ENCODE measurements at places on chromosomes 5 and 9.

- DNase-seq = no peak
Measured at GRCh38 chr5:78761840-78762239, 113.3 kb upstream of the LHFPL2 start.

GRCh38 chr5:86979811-86980411 lies 287.8 kb upstream of the RASA1 start:
- peak; percentile 60 for DNase-seq

GRCh38 chr5:52987711-52988331 lies 1.3 kb upstream of the ITGA2 start:
- no peak for DNase-seq

DNA sequence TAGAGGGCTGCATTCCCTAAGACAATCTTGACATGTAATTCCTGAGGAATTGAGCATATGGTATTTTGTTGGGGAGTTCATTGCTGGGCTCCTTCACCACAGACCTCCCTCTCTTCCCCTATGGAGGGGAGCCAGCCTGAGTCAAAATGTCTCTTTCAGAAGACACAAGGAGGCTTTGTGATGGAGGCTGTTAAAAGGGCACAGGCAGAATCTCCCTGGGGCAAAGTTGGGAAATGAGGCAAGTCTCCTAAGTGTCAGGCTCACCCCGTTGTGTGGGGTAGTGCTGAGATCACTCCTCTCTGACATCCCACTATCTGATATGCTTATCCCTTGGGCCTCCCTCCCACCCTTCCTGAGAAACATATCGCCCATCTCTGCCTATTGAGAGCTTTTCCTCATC lies 30.6 kb downstream of the GFRA3 start:
- DNase-seq = no peak

DNA sequence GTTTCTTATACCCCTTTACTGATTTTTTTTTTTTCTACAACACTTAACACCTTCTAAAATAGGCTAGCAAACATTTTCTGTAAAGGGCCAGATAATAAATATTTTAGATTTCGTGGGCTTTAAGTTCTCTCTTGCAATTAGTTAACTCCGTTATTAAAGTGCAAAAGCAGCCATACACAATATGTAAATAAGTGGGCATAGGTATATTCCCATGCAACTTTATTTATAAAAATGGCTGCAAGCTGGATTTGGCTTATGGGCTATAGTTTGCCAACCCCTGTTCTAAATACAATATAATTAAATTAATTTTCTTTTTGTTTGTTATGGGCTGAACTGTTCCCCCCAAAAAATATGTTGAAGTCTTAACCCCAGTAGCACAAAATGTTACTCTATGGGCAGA lies 10.8 kb downstream of the IL6ST start:
- no peak for DNase-seq

All from fibroblast of skin of left quadriceps (primary cell).